Hepatocyte (in vitro differentiated cells): ENCODE measurements at places on chromosomes 16 and 17.

- peak; percentile 34 for DNase-seq
Measured at GRCh38 chr17:38352245-38353085, 821 bp downstream of the SOCS7 start.

GRCh38 chr17:6255322-6255721 lies 179.6 kb downstream of the AIPL1 start:
- DNase-seq, result no peak

DNA sequence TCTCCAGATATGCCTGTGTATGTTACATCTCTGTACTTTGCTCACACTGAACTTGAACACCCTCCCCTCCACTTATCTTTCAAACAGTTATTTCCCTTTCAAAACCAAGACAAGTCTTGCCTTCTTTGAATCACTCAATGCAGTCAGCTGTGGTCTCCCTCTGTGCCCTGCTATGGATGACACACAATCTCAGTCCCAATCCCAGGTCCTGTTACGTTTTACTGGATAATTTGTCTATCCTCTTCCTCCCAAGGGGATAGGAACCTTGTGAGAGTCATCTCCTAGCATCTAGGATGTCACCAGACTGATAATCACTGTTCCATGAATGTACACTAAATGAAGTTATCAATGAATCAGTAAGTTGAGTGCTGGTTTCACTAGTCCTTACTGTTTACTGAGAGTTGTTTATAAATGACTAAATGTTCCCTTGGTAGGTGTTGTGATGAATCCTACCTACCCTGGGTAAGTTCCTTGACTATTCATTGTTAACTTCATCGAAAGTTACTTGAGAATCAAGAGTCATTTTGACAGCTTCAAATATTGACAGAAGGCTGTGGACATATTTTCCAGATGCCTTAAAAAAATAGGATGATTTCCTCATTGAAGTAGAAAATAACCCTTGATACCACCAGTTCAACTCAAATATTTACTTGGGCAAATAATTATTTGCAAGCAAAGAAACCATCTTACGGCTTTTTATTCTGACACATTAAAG lies 244.9 kb downstream of the PRKCA start:
- DNase-seq, result no peak

- DNase-seq, result no peak
Measured at GRCh38 chr17:50239937-50240336, 34.3 kb upstream of the TMEM92 start.

DNA sequence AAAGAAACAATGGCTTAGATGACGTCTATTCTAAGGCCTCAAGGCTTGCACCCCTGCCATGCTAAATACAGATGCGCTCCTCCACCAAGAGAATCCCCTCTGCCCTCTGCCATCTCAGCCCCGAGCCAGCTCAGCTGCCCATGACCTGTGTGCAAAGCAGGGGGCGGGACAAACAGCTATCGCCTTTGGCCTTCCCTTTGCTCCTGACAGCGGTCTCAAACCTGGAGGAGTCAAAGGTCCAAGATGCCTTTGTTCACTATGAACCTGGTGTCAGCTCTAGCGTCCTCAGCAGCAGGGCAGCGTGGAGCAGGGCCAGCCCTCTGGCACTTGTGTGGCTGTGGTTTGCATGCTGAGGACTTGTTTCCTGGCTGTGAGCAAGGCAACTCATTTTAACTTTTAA lies 12.3 kb downstream of the SLX4 start:
- DNase-seq, result no peak

- DNase-seq, result no peak
Measured at GRCh38 chr17:17064322-17064721, 22.1 kb downstream of the MPRIP start.
